ENCODE measurements at places on chromosomes 2 and 18. TPM values are rescaled to one million over a fixed set of nuclear protein-coding genes. Genes with fewer than 3 reads are reported as not detected.
A peak's percentile ranks its signal among the peaks of the same experiment; 100 is the strongest.

Gene KLHL30
- polyA plus RNA-seq, result not detected

Gene CD8A
- 0.12 TPM for polyA plus RNA-seq

Gene ITGAV
- polyA plus RNA-seq, result 9.1 TPM

Gene LRP2
- 0.49 TPM for polyA plus RNA-seq

Gene PXDN
- polyA plus RNA-seq, result 42.2 TPM

Gene IL18R1
- polyA plus RNA-seq, result not detected

DNA sequence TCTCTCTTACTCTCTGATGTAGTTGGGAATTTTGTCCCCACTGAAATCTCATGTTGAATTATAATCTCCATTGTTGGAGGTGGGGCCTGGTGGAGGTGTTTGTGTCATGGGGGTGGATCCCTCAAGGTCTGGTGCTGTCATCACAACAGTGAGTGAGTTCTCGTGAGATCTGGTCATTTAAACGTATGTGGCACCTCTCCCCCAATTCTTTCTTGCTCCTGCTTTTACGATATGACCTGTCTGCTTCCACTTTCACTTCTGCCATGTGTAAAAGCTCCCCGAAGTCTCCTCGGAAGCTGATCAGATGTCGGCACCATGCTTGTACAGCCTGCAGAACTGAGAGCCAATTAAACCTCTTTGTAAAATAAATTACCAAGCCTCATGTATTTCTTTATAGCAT, 337.8 kb upstream of the CDH2 start:
- no peak for DNase-seq
- no peaks in the 10 kb centered on the region for H3K27me3 ChIP-seq
- peaks cover 7% of the 10 kb centered on the region for H3K36me3 ChIP-seq
- H3K4me3 ChIP-seq, result no peak overlapping the region
- H3K27ac ChIP-seq, result no peak overlapping the region

GRCh38 chr2:176424746-176425145, 155.5 kb downstream of the MTX2 start:
- no peak for DNase-seq
- H3K4me1 ChIP-seq, result peaks cover 25% of the 10 kb centered on the region
- no peak overlapping the region for H3K4me3 ChIP-seq
- H3K36me3 ChIP-seq, result no peaks in the 10 kb centered on the region
- H3K27ac ChIP-seq, result no peak overlapping the region

- H3K4me3 ChIP-seq, result no peak overlapping the region
- no peak overlapping the region for H3K27ac ChIP-seq
- H3K36me3 ChIP-seq, result no peaks in the 10 kb centered on the region
These were observed 203.3 kb upstream of the SMAD2 start for GRCh38 chr18:48133671-48134251.

- no peaks in the 10 kb centered on the region for H3K36me3 ChIP-seq
- no peaks in the 10 kb centered on the region for H3K4me1 ChIP-seq
- no peak for DNase-seq
- no peaks in the 10 kb centered on the region for H3K27me3 ChIP-seq
These were observed 296.1 kb upstream of the NT5C1B start for GRCh38 chr2:18885457-18885856.

DNA sequence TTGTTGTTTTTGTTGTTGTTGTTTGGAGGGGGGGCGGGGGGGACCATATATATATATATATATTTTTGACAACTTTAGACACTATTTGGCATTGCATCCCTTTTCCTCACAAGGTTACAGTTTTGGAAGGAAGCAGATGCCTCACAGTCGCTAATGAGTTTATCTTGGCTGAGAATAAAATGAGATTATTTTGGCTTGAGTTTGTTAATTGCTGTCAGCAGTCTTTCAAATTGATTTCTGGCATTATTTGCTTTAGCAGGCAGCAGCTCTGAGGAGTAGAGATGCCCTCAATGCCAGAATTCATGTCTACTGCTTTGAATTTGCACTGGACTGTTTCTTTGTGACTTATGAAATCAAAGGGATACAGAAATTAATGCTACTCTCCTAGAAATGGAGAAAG, 595.2 kb upstream of the HNMT start:
- no peak overlapping the region for H3K27ac ChIP-seq
- H3K4me3 ChIP-seq, result no peak overlapping the region
- H3K27me3 ChIP-seq, result no peaks in the 10 kb centered on the region
- no peak for DNase-seq
- H3K36me3 ChIP-seq, result no peaks in the 10 kb centered on the region
- H3K4me1 ChIP-seq, result no peaks in the 10 kb centered on the region

- H3K36me3 ChIP-seq, result no peaks in the 10 kb centered on the region
- no peaks in the 10 kb centered on the region for H3K27me3 ChIP-seq
- no peak overlapping the region for H3K4me3 ChIP-seq
- no peak for DNase-seq
- no peak overlapping the region for H3K27ac ChIP-seq
- H3K4me1 ChIP-seq, result no peaks in the 10 kb centered on the region
These were observed 1.1 kb downstream of the SCYGR1 start for GRCh38 chr2:227386630-227387029.

DNA sequence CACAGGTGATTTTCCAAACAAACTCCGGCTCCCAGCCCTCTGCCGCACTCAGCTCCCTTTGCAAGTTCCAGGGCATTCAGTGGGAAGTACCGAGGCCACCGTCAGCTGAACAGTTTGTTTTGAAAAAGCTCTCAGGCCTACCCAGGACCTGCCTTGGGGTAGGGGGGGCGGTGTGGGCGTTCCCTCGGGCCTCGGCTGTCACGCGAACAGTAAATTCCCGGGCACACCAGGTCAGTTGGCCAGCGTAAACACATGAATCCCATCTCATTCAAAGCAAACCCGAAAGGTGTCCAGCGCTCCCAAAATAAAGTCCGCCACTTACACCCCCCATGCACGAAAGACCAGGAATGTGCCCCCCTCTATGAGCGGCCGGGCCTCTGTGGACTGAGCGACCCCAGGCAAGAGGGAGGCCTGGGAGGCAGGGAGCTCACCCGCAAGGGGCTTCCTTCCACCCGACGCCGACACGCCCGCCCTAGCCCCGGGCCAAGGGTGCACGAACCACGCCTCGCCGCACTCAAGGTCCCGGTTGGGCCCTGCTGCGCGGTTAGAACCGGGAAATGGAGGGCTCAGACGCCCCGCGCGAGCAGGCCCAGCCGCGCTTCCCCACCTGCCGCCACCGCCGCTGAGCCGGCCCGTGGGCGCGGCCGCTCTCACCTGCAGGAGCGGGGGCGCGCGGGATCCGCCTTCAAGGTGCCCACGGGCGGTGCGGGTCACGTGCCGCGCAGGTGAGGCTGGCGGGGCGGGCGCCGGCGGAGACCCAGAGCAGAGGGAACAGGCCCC, at the start of gene WDSUB1:
Gene WDSUB1 (minus strand): TSS at position 775 of the 780 bp plus-strand sequence. CDS start 3,634 bp downstream, outside the sequence.
- H3K27me3 ChIP-seq, result no peaks in the 10 kb centered on the region
- peak; percentile 75 for DNase-seq
- H3K36me3 ChIP-seq, result no peaks in the 10 kb centered on the region
- no peaks in the 10 kb centered on the region for H3K4me1 ChIP-seq
- peak within 1 kb of the TSS; percentile 93 for H3K27ac ChIP-seq

GRCh38 chr2:224833986-224834385, 117.8 kb upstream of the CCDC195 start:
- H3K27ac ChIP-seq, result no peak overlapping the region
- H3K27me3 ChIP-seq, result no peaks in the 10 kb centered on the region
- H3K36me3 ChIP-seq, result no peaks in the 10 kb centered on the region
- H3K4me1 ChIP-seq, result no peaks in the 10 kb centered on the region

- no peaks in the 10 kb centered on the region for H3K36me3 ChIP-seq
- H3K27ac ChIP-seq, result no peak overlapping the region
- H3K27me3 ChIP-seq, result peaks cover 23% of the 10 kb centered on the region
- peaks cover 10% of the 10 kb centered on the region for H3K4me1 ChIP-seq
- DNase-seq, result no peak
These were observed 732 bp upstream of the ANXA4 start for GRCh38 chr2:69741229-69741574.

- H3K27me3 ChIP-seq, result no peaks in the 10 kb centered on the region
- H3K4me3 ChIP-seq, result no peak overlapping the region
- DNase-seq, result no peak
- H3K36me3 ChIP-seq, result no peaks in the 10 kb centered on the region
These were observed 26.8 kb downstream of the SH3YL1 start for GRCh38 chr2:236993-237539.

DNA sequence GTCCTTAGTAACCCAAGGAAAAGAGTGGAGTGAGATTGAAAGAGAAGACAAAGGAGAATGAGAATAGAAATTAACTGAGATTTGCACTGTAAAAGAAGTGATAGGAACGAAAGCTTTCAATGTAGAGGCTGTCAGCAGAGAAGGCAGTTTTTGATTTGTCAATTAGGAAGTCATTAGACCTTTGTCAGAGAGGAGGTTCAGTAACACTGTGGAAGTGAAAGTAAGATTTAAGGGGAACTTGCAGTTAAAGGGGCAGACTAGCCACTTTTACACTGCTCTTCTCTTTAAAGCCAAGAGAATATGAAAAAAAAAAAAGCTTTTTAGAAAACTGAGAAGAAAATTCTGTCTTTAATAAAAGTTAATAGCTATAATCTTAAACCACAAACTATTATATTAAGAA, 11.5 kb upstream of the KYNU start:
- DNase-seq, result no peak
- no peaks in the 10 kb centered on the region for H3K36me3 ChIP-seq
- H3K4me3 ChIP-seq, result no peak overlapping the region
- no peaks in the 10 kb centered on the region for H3K4me1 ChIP-seq
- no peaks in the 10 kb centered on the region for H3K27me3 ChIP-seq

- H3K27me3 ChIP-seq, result no peaks in the 10 kb centered on the region
- DNase-seq, result no peak
- H3K27ac ChIP-seq, result no peak overlapping the region
- no peaks in the 10 kb centered on the region for H3K4me1 ChIP-seq
- no peaks in the 10 kb centered on the region for H3K36me3 ChIP-seq
- no peak overlapping the region for H3K4me3 ChIP-seq
These were observed 120.3 kb upstream of the UXS1 start for GRCh38 chr2:106314444-106314843.

GRCh38 chr2:197606180-197606579, 69.2 kb downstream of the RFTN2 start:
- H3K27me3 ChIP-seq, result no peaks in the 10 kb centered on the region
- no peak overlapping the region for H3K4me3 ChIP-seq
- DNase-seq, result no peak
- H3K27ac ChIP-seq, result no peak overlapping the region
- no peaks in the 10 kb centered on the region for H3K36me3 ChIP-seq

GRCh38 chr2:41930807-41931566, 116.8 kb upstream of the PKDCC start:
- no peaks in the 10 kb centered on the region for H3K27me3 ChIP-seq
- H3K36me3 ChIP-seq, result no peaks in the 10 kb centered on the region
- no peak overlapping the region for H3K27ac ChIP-seq
- no peak overlapping the region for H3K4me3 ChIP-seq
- DNase-seq, result no peak

DNA sequence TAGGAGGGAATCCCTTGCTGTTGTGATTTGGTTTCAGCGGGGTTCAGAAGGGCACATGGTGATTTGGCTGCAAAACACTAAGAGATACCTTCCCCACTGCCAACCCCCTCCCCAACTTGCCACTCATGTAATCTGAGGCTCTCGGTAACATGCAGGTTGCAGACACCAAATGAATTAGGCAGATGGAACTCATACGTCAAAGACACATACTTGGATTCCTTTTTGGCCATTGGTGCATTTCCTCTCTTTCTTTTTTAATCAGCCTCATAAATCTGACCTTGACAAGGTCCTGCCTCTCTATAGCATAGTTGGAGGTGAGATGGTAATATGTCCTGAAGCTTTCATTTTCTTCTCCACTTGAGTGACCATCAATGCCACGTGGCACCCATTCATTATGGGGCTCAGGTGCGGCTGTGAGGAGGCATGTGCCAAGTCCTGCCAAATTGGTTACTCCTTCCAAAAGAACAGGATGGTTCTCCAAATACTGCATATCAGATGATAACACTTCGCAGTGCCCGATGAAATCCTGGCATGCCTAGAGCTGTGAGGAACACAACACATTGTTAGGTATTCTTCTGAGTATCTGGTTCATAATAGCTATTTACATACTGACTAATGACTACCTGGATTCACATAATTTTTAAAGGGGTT, 8.3 kb upstream of the TMEM178A start:
- H3K27ac ChIP-seq, result no peak overlapping the region
- DNase-seq, result no peak
- no peak overlapping the region for H3K4me3 ChIP-seq
- peaks cover 10% of the 10 kb centered on the region for H3K4me1 ChIP-seq

- no peaks in the 10 kb centered on the region for H3K4me1 ChIP-seq
- H3K27ac ChIP-seq, result no peak overlapping the region
- H3K27me3 ChIP-seq, result no peaks in the 10 kb centered on the region
- H3K36me3 ChIP-seq, result no peaks in the 10 kb centered on the region
These were observed 61.7 kb downstream of the PDCL3 start for GRCh38 chr2:100624536-100624935.

DNA sequence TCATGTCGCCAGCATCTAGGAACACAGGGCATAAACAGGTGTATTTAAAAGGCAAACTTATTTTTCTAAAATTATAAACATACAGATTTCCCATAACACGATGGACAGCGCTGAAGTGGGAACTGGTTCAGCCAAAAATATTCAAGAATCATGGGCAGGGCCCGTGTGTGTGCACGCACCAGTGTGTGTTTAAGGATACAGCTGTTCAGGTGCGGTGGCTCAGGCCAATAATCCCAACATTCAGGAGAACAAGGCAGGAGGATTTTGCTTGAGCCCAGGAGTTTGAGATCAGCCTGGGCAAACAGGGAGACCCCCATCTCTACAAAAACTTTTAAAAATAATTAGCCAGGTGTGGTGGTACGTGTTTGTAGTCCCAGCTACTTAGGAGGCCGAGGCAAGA, 288.6 kb upstream of the HDAC4 start:
- no peak overlapping the region for H3K27ac ChIP-seq
- DNase-seq, result no peak
- H3K27me3 ChIP-seq, result no peaks in the 10 kb centered on the region
- H3K4me1 ChIP-seq, result no peaks in the 10 kb centered on the region

DNA sequence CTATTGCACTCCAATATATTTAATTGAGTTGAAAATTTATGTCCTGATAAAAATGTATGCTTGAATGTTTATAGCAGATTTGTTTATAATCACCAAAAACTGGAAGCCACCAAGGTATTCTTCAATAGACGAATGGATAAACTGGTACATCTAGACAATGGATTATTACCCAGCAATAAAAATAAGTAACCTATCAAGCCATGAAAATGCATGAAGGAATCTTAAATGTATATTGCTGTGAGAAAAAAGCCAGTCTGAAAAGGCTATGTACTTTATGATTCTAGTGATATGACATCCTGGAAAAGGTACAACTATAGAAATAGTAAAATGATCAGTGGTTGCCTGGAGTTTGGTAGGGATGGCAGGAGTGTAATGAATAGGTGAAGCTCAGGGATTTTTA, 580.7 kb downstream of the DCC start:
- H3K36me3 ChIP-seq, result no peaks in the 10 kb centered on the region
- H3K27ac ChIP-seq, result no peak overlapping the region
- H3K4me3 ChIP-seq, result no peak overlapping the region
- H3K4me1 ChIP-seq, result no peaks in the 10 kb centered on the region
- no peak for DNase-seq
- no peaks in the 10 kb centered on the region for H3K27me3 ChIP-seq

Data from GM23338 (cell line).